ENCODE measurements at places on chromosomes 16 and 17. TPM values are rescaled to one million over a fixed set of nuclear protein-coding genes. Genes with fewer than 3 reads are reported as not detected.

- no peak for DNase-seq
These were observed 22.9 kb downstream of the KLHDC4 start for GRCh38 chr16:87742781-87743490.

- DNase-seq: no peak
These were observed 43.7 kb downstream of the CDC27 start for GRCh38 chr17:47145351-47145750.

DNA sequence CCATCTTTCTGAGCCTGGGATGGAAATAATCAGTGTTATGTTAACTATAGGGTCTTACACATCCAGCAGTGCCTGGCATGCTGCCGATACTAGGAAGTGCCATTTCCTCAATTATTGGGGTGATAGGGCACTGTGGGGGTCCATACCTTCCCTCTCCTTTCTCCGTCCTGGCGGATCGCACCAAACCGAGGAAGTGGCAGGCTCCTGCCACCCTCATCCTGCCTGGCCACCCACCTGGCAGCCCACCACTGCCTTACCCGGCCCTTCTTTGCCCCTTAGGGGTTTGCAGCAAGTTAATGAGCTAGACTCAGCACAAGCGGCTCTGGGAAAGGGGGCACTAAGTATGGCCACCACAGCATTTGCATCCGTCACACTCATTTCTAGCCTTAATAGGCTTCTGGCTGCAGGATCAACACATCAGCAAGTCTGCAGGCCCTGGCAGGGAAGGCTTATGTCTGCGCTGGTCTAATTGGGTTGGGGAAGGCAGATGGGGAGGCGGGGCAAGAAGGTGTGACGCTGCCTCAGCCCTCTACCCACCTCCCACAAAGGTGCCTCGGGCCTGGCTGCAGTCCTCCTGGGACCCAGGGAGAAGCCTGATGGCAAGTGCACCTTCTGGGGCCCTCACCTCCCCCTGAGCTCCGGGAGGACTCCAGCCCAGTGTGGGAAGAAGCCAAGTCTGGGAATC lies 28.6 kb downstream of the DCAKD start:
- DNase-seq: no peak

- peak; percentile 55 for DNase-seq
These were observed 1.3 kb downstream of the ZNF750 start for GRCh38 chr17:82838386-82839063.

- DNase-seq: no peak
These were observed 35.3 kb downstream of the NPLOC4 start for GRCh38 chr17:81601525-81602120.

GRCh38 chr17:46876353-46876887 lies 25.0 kb downstream of the WNT9B start:
- DNase-seq: no peak

- no peak for DNase-seq
These were observed 6.2 kb downstream of the NF1 start for GRCh38 chr17:31100840-31101459.

DNA sequence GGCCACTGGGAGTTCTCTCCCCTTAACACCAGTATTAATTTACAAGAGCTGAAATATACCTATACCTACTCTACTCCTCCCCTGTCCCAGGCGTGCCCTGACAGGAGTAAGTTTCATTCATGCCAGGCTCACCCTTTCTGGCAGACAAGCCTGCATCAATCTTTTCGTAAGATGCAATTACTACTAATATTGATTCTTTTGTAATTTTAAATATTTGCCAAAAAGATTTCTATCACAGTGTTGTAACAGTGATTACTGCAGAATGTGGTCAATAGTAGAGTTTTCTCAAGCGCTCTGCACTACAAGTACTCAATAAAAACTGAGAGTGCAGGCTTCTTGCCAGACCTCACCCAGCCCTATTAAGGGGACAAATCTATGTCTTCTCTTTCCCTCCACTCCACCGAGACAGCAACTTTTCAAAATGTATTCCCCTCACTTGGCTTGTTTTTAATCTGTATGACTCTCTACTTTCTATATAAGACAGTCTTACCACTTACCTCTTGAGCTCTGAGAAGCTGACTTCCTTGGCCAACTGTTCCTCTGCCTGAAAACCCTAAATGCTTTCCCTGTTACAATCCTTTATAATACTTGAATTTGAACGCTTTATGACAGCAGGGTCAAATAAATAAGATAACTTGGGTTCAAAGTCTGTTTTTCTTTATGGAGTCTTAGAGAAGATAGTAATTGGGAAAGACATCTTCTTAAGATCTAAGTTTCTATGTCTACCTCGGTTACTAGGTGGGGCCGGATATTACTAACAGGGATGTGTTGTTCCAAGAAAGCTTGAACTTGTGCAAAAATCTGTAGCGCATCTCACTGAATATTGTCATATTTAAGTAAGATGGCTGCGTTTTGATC lies at the start of gene TMIGD1:
TSS of gene TMIGD1 (minus strand) at position 555 of the 858 bp plus-strand sequence. CDS start 1,924 bp downstream, outside the sequence.
- DNase-seq: no peak

- no peak for DNase-seq
These were observed 15.8 kb upstream of the UQCRC2 start for GRCh38 chr16:21937336-21937829.

DNA sequence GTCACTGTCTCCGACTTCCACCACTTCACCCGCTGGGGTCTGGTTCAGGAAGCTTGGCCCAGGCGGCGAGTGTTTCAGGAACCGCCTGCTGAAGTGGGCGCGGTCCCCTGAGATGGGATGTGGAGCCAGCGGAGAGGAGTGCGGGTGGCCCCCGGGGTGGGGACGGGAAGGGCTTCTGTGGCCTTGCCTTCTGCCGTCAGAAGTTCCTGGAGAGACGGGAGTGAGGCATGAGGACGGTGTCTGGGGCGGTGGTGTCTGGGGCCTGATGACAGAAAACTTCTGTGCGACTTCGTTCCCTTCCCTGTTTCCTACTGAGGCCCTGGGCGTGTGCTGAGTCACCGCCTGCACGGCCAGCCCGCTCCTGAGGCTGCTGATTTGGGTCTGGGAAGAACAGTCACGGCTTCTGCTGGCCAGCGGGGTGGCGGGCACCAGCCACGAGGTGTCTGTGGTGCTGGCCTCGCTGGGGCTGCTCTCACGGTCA lies 12.3 kb upstream of the NLRC3 start:
- DNase-seq: no peak

DNA sequence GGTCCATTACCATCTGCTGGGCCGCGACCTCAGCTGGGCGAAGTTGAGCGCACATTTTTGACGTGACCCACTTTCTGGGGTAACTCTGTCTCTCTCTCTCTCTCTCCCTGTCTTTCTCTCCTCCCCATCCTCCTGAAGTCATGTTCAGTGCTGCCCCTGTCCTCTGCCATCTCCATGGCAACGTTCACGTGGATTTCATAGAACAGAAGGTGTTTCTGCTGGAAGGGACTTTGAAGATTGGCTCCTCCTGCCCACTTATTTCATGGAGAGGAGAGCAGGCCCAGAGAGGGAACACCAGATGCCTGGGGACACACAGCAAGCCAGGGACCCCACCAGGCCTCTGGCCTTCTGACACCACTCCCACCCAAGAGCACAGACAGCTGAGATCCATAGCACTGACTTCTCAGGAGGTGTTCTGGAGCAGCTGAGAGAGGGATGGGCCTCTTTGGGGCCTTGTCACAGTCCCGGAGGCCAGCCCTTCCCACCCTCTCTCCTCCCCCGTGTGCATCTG lies 4.2 kb upstream of the CCNF start:
- DNase-seq: no peak

DNA sequence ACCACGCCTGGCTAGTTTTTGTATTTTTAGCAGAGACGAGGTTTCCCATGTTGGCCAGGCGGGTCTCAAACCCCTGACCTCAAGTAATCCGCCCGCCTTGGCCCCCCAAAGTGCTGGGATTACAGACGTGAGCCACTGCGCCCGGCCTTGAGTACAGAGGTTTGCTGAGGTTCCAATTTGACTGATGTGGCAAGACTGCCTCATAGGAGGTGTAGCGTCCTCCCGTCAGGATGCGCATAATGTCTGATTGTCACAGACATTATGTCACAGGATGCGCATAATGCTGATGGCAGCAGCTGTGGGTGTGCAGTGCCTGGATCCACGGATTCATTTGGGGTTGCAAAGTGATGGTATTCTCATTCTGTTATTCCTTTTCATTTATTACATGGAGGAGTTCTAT lies 45.2 kb downstream of the HAPSTR1 start:
- no peak for DNase-seq

DNA sequence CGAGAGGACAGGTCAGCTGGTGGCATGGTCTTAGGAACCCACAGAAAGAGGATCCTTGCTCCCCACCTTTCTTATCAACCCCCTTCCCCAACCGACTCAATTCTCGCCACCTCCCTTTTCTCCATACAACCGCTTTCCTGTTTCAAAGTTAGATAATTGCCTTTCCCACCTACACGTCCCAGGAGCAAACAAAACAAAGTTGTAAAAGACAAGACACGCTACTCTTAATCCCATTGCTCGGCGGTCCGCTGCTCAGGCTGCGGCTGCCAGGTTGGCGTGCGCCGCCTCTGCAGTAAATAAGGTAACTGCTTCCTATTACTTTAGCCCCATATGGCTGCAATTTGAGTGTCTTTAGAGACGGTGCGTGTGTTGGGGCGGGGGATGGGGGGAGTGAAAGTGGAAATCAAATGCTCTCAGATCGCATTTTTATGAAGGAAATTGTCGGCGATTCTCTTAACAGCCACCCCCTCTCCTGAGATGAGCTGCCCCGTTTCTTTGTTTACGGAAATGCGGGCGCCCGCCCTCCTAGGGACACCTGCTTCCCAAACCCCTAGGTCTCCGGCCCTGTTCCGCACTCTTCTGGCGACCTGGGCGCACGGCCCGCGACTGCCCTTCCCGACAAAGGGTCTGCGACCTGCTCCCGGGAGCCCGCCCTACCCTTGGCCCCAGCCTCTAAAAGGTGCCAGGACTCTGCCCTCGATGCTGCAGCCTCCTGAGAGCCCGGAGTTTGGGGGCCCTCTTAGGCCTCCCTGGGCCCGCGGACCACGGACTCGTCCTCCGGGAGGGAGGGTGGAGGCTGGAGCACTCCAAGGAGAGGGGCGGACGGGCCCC lies 3.7 kb upstream of the CBX8 start:
- DNase-seq: no peak

DNA sequence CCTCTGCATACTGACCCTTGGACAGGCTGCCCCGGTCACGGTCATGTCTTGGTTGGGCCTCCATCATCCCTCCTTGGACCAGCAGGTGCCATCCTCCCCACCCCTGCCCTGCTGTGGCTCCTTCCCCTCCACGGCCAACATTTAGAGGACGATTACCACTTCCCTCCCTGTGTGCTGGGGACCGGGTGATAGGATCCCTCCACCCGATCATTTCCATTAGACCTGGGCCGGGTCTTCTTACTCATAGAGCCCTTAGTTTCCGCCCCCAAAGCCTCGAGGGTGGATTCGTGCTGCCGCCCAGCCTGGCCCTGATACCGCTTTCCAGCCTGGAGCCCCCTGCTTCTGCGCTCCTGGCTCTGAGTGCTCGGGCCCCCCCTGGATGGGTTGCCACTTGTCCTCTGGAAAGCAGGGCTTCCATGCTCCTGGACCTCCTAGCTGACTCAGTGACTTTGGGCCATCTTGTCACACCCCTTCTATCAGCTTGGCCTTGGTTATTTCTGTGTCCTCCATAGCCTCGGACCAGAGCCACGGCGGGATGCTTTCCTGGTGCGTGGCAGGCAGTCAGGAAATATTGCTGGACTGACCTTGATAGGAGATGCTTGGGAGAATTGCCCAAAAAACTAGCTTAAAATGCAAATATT lies 171.4 kb downstream of the SEC14L1 start:
- no peak for DNase-seq

DNA sequence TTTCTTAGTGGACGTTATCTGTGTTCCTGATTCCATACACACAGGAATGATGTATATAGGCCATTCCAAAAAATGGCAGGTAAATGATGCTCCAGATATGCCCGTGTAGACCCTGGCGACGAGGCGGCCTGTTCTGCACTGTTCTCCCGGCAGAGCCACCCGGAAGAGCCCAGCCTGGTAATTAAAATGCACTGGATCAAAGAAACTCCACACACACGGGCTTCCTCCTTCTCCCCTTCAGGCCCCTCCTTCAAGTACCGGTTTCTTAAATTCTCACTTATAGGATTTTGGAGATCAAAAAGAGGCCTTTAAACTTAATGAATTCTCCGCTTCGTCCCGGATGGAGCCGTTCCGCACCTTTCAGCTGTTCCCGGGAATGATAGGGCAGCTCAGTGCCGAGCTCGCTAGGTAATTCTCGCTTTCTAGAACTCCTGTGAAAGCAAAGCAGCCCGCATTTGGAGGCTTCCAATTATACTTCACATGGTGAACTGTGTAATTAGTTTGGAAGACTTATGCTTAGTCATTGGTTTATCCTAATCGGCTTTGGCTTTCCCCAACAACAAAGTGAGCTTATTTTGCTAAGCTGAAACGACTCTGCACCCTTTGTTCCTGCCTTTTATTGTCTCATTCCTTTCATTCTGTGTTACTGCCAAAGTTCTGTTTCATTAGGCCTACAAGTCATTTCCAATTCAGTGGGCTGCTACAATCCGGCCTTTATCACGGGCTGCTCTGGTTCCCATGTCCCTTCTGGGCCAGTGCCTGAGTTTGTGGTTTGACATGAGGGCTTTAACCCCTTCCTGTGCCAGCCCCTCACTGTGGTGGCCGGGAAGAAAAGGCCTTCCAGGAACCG lies 150.0 kb downstream of the MSI2 start:
- no peak for DNase-seq

GRCh38 chr17:61627125-61627524 lies 36.1 kb upstream of the NACA2 start:
- DNase-seq: no peak

DNA sequence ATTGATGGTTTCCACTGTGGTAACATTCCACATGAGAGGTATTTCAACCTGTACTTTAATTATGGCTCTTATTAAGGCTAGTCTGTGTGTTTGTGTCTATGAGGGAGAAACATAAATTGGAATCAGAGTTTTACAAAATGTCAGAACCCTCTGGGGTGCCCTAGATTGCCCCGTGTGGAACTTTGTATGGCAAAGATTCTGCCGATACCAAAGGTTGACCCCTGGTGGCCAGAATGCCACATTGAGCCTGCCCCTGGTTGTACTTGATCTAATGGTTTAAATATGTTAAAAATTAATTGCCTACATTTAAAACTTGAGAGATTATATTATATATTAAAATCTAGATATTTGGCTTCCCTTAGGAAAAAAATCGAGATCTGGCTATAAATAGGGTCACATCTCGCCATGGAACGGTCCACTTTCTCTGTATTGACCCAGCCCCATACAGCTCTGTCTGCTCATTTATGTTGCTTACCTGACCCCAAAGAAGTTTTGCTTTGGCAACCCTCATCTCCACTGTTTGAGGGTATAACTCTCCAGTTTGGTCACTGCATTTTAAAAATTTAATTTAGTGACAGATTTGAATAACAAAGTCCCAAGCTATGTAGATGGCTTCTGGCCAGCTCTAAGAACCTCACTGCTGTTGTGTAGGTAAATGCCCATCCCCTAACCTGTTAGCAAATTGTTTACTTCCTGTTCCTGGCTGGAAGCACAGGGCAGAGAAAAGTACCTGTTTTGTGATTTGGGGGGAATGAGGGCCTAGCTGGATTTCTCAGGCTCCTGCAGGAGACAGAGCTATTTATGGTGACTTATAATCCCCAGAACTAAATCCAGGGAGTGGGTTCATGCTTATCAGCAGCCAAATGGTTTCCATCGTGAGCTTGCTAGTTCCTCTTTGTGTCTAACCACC lies 95.0 kb downstream of the PLCG2 start:
- peak; percentile 48 for DNase-seq

Gene SALL1
- 4.6 TPM for total RNA-seq

Gene WNT9B
- total RNA-seq: 3.8 TPM

Gene TEX14
- total RNA-seq: 0.32 TPM

Gene MYO1C
- total RNA-seq: 184 TPM

Gene ATP2A3
- total RNA-seq: 8.6 TPM

Gene SPATA22
- total RNA-seq: not detected

Gene IL32
- total RNA-seq: 64.0 TPM

Gene KRTAP4-9
- total RNA-seq: not detected
